ENCODE measurements at places on chromosomes 7 and 10.

DNA sequence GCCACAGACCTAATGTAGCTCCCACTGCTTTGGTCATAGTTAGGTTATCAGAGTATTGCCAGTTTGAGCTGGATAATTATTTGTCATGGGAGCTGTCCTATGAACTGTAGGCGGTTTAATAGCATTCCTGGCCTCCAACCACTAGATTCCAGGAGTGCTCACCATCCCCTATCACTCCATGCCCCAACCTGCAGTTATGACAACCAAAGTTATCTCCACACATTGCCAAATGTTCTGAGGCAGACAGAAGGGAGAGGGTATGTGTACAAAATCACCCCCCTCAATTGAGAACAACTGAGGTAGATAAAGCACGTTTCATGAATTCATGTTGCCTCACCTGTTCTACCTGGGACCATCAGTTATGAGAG, 119.0 kb upstream of the CACUL1 start:
- no peak for DNase-seq

- peak; percentile 30 for DNase-seq
Observed at GRCh38 chr10:30671026-30671616, 41.6 kb upstream of the LYZL2 start.

DNA sequence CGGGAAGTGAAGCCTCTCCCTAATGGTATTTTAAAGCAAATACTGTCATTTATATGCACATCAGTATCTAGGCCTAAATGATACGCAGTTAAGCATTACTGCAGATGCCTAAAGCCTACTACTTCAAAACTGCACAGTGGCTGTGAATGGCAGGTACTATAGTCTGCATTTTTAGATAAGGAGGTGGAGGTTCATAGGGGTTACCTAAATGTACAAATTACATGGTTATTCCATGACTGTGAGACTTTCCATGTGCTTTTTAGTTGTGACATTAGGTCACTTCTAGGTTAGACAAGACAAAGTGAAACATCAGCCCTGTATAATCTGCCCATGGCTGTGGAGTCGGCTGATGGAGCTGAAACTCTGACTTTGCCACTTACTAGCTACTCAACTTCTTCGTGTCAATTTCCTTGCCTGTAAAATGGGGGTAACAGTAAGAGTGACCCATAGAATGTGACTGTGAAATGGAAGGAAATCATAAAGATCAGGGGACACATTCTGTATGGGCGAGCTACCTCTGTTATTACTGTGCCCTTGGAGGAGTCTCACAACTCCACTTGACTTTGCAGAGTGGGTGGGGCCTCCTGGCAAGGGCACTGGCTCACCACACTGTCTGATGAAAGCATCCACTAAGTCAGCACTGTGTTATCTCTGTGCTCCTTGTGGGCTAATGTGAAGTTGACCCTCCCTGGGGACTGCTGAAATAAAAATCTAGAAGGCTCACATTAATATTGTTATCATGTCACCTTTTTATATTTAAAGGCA, 239.4 kb downstream of the TNS3 start:
- DNase-seq, result no peak

- DNase-seq, result peak; percentile 6
Observed at GRCh38 chr7:4683043-4683883, 1.2 kb downstream of the FOXK1 start.

DNA sequence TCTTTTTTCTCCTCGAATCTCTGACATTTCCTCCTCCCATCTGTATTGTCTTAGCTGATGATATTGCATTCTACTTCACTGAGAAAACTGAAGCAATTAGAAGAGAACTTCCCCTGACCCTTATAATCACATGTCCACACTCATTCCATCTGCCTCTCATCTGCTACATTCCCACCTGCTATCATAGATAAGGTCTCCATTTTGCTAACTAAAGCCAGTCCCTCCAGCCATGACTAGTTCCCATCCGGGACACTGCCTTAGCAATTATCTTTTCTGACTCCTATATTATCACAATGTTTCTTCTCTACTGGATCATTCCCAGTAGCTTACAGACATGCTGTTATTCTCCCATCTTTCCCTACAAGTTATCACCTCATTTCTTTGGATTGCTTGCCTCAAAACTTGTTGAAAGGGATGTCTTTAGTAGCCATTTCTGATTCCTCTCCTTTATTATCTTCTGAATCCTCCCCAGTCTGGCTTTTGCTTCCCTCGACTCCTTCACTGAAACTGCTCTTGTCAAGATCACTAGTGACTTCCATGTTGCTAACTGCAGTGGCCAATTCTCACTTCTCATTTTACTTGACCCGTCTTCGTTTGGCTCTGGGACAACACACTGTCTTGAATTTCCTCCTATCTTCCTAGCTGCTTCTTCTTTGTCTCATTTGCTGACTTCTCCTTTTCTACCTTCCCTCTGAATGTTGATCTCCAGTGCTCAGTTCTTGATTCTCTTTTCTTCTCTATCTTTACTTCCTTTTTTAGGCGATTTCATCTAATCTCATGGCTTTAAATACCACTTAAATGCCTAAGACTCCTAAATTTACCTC, 35.9 kb downstream of the FZD1 start:
- no peak for DNase-seq

DNA sequence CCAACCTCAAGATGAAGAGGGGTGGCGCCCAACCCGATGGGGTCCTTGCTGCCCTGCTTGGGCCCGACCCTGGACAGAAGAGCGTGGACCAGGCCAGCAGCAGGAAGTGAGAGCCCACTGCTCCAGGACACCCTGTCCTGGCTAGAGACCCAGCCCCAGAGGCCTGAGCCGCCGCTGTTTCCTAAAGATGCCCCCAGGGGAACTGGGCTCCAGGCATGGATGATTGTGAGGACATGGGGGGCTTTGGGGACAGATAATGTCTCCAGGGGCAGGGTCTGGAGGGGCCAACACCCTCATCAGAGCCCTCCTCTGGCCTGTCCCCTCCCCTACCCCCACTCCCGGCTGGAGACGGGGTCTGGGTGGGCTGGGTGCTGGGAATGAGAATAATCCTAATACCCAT, 71.7 kb downstream of the MYL10 start:
- DNase-seq, result no peak

- no peak for DNase-seq
Observed at GRCh38 chr7:47453093-47454061, 128.5 kb downstream of the TNS3 start.

Measured in activated CD4-positive, alpha-beta T cell treated with anti-CD3 and anti-CD28 coated beads for 24 hours (primary cell).